ENCODE measurements at places on chromosomes 1 and 21.

DNA sequence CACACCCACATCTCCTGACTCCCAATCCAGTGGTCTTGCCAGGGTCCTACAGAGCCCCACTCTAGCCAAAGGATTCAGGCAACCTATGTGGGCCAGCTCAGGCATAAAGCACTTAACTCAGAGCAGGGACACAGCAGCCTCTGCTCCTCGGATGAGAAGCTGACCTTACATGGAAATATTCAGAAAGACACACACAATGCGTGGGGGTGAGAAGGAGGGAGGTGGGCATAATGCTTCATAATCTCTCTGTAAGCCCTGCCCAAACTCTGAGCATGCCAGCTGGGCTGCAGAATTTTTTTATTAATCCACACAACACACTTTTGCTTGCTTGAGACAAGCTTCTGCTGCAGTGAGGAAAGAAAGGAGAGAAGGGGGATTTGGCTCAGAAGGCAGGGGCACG lies 21.6 kb downstream of the KCND3 start:
- DNase-seq = no peak

DNA sequence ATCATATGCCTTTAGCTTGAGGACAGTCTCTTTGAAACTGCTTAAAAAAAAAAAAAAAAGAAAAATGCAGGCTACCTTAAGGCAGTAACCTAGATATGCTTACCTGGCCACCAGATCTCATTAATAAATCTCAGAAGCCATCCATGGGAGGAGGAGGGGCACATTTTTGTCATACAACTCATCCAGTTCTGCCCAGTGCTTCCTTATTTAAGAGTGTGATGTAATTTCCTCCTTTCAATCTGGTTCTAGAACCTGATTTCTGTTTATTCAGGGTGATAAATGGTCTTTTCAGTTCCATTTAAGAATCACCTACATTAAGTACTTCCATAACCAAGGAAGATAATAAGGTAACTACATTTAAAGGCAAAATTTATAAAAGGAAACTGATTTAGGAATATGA lies 6.1 kb downstream of the ERRFI1 start:
- DNase-seq = peak; percentile 69

DNA sequence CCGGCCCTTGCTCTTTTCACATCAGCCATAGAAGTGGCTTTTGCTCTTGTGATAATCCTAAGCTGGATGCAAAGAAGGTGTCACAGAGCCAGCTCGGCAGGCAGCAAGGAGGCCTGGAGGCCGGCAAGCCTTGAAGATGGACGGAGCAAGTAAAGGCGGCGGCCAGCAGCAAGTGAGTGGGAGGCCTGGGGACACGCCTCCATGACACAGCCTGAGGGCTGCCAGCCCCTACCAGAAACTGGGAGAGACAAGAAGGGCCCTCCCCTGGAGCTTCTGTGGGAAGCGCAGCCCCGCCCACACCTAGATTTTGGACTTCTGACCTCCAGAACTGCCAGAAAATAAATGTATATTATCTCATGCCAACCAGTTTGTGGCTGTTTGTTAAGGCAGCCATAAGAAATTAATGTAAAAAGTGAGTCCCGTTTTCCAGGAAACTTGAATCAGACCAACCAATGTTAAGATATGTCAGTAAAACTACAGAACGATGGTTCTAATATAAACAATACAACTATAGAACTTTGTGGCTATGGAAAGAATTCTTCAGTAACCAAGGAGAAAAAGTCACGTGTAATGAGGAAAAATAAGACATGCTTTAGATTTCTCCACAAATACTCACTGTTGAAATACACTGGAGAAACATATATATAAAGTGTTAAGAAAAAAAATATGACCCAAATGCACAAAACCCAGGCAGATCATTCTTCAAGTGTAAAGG lies 49.9 kb downstream of the BACE2 start:
- peak; percentile 77 for DNase-seq

GRCh38 chr1:88401313-88401712 lies 282.8 kb upstream of the PKN2 start:
- DNase-seq = no peak

GRCh38 chr1:169103002-169103401 lies 3.5 kb upstream of the ATP1B1 start:
- DNase-seq = no peak

DNA sequence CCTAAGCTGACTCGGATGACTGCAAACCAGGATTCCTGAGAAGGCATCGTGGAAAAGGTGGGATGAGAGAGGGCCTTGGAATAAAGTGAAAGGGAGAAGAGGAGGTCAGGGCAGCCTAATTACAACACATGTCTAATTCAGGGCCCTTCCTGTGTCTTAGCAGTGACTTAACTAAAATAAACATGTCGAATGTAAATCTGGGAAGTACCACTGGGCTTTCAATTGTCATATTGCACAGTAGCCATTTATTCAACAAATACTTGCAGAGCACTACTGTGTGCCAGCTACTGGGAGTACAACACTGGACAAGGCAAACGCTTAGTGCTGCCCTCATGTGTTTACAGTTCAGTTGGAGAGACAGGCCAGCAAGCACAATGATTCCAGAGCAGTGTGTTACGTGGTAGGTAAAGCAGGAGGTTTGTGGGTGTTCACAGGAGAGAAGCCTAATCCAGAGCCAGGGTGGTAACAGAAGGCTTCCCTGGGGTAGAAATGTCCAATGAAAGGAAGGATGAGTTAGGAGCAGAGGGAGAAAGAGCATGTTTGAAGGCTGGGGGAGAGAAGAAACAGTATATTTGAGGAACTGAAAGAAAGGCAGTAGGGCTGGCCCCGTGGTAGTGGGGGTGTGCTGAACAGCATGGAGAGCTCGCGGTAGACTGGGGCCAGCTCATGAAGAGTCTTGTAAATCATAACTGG lies 38.0 kb upstream of the RASAL2 start:
- no peak for DNase-seq

DNA sequence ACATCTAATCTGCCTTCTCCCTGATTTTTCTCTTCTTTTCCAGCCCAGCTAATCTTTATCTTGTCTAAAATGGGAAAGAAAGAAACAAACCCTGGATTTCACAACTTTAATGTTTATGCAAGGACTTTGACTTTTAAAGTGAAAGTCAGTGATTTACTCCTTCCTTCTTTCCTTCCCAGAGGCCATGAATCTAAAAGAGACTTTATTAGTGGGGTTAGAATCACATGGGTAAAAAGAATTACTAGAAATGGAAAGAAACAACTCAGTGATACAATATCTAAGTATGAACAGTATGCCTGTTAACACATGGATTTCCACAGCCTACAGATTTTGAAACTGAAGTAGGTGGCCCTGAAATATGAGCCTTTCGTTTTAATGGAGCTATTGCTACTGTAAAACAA lies 59.8 kb upstream of the KCNK2 start:
- DNase-seq = no peak

GRCh38 chr1:222095606-222096475 lies 354.0 kb upstream of the DUSP10 start:
- peak; percentile 55 for DNase-seq

DNA sequence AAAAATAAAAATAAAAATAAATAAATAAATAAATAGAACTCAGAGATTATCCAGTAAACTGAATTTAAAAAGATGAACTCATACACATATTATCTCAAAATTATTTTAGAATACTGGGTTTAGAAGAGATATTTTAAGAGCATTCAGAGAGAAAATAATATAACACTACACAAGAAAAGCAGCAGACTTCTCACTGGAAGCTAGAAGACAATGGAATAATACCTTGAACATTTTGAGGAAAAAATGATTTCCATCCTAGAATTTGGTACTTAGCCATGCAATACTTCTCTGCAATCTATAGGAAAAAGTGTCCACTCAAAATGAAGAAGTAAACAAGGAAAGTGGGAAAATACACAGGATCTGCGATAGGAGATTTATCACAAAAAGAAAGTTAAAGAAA lies 24.2 kb downstream of the TRMT1L start:
- no peak for DNase-seq

Measured in islet precursor cell (in vitro differentiated cells).